ENCODE measurements at places on chromosomes 16 and 17. TPM values are rescaled to one million over a fixed set of nuclear protein-coding genes. Genes with fewer than 3 reads are reported as not detected.

The PTGES3L gene
- total RNA-seq, result 6.8 TPM

The CLEC18B gene
- total RNA-seq, result not detected

The LGALS9 gene
- 6.5 TPM for total RNA-seq

The KRTAP9-2 gene
- total RNA-seq, result not detected

The MAP2K4 gene
- total RNA-seq, result 69.9 TPM

The ACSM2A gene
- not detected for total RNA-seq

The SHISA9 gene
- total RNA-seq, result 0.48 TPM

The TBC1D3H gene
- not detected for total RNA-seq

The PAQR4 gene
- 4.5 TPM for total RNA-seq

The ZNF764 gene
- 5.7 TPM for total RNA-seq

The PIRT gene
- 1.9 TPM for total RNA-seq

The PRDM7 gene
- not detected for total RNA-seq

The SCARF1 gene
- total RNA-seq, result 10.7 TPM

The TP53TG3C gene
- not detected for total RNA-seq

The TNFSF13 gene
- 3.8 TPM for total RNA-seq

The OTOP3 gene
- not detected for total RNA-seq

Measured in urinary bladder (tissue), 4 donors.